RKO (cell line): ENCODE measurements at places on chromosomes 4 and X.

- no peak for DNase-seq
Measured at GRCh38 chrX:118714521-118714920, 12.9 kb upstream of the IL13RA1 start.

GRCh38 chr4:77093401-77093800, 17.6 kb upstream of the CCNI start:
- peak; percentile 7 for DNase-seq

GRCh38 chr4:10108818-10109783, 7.5 kb downstream of the WDR1 start:
- DNase-seq = peak; percentile 31

DNA sequence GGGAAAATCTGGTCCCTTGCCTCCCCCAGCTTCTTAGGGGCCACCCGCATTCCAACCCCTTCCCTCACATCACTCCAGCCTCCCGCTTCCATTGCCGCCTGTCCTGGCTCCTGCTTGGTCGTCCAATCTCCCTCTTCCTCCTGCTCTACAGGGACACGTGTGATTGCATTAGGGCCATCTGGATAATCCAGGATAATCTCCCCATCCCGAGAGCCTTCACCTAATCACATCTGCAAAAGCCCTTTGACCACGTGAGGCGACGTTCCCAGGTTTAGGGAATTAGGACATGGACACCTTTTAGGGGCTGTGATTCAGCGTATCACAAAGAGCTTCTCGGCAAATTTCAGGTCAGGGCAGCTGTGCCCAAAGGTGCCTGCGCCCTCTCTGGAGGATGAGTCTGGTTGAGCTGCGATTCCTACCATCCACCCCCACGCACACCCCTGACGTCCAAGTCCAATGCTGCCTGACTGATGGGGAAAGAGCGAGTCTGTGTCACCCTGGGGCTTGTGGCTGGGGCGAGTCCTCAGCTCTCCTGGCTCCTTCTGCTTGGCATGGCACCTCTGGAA, 104.6 kb downstream of the PSAPL1 start:
- no peak for DNase-seq

DNA sequence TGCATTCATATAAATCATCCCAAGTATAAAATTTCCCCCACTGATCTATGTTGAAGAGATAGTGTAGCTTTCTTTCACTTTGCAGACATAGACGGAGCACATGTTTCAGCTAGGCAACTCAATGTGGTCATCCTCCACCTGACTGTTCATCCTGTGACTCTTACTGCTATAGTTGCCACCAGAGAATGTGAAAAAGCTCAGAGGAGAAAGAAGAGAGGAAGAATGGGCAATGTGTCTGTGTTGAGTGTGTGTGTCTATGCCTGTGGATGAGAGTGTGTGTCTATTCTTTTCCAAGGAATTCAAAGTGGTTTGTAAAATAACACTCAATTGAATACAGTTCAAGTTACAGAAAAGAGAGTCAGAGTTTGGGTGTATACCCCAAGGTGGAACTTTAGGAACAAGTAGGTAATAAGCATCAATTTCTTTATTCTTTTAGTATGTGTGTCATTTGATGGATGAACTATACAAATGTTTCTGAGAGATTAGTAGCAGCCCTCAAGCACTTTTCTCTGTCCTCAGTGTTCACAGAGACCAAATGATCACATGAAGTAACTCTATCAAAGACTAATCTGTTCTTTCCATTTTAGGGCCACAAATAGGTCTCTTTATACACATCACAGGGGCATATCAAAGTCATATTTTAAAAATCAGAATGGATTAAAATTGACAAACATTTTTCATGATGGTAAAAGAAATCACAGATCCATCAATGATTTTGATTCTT, 2.3 kb downstream of the SNCA start:
- no peak for DNase-seq

- no peak for DNase-seq
Measured at GRCh38 chr4:142961866-142962265, 115.8 kb upstream of the INPP4B start.

- peak; percentile 41 for DNase-seq
Measured at GRCh38 chr4:12729384-12729783, 754.8 kb downstream of the RAB28 start.

GRCh38 chr4:90958256-90958895, 831.2 kb downstream of the CCSER1 start:
- DNase-seq = no peak

- no peak for DNase-seq
Measured at GRCh38 chr4:109465069-109465468, 31.5 kb downstream of the SEC24B start.

GRCh38 chr4:47032405-47033106, 1.2 kb downstream of the GABRB1 start:
- no peak for DNase-seq

DNA sequence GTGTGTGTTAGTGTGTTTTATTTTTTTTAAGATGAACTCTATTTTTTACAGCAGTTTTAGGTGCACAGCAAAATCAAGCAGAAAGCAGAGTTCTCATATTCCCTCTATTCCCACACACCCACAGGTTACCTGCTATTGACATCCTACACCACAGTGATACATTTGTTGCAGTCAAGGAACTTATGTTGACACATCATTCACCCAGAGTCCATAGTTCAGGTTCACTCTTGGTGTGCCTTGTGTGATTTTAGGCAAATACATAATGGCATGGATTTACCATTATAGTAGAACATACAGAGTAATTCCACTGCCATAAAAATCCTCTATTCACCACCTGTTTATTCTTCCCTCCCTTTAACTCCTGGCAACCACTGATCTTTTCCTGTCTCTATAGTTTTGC, 28.7 kb downstream of the DIAPH2 start:
- no peak for DNase-seq

DNA sequence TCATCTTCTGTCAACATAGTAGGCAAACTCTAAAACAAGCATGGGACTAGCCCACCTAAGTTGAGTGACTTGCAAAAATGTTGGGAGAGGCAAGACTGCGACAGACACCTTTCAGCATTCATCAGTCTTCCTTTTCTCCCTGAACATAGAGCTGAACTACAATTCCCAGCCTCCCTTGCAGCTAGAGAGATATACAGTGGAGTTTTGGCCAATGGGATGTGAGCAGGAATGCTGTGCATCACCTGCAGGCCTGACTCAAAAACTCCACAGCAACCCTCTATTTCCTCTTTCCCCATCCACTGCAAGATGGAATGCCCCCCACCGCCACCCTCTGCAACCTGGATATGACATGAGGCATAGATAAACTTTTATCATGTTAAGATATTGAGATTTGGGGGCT, 66.5 kb downstream of the PDHA1 start:
- no peak for DNase-seq

GRCh38 chrX:45322382-45322781, 121.7 kb upstream of the DIPK2B start:
- DNase-seq = peak; percentile 84

GRCh38 chrX:131305926-131306325, 16.8 kb upstream of the IGSF1 start:
- no peak for DNase-seq

- no peak for DNase-seq
Measured at GRCh38 chrX:80139564-80139963, 125.0 kb downstream of the TBX22 start.

DNA sequence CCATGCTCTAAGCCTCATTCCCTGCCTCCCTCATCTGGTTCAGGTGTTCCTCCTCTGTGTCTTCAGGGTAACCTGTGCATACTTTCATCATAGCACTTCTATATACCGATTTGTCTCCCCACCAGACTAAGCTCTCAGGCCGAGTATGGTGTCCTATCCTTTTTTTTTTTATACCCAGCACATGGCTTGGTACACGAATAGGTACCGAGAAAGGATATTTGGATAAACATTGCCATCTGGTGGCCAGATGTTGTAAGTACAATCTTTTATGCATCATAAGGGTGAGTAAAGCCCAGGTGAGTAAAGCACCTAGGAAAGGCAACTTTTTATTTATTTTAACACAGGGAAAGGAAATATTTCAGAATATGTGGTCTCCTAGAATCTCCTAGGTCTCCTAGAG, 68.4 kb downstream of the MID2 start:
- peak; percentile 68 for DNase-seq

DNA sequence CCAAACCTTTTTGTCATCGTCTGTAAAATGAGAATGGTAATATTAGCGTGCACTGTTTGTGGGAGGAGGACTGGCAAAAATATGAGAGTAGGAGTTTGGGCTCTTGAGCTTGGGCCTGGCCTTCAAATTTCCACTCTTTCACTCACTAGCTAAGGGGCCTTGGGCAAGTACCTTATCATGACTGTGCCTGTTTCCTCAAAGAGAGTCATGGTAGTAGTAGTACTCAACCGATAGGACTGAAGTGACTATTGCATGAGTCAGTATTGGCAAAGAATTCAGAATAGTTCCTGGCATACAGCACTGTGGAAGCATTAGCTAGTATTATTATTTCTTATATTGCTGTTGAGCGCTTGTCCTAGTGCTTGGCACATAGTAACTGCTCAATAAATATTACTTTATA, 16.0 kb upstream of the RBM3 start:
- DNase-seq = peak; percentile 90

- no peak for DNase-seq
Measured at GRCh38 chr4:52824603-52825459, 37.3 kb upstream of the RASL11B start.

- DNase-seq = no peak
Measured at GRCh38 chrX:103467887-103468286, 51.4 kb downstream of the RAB40A start.

GRCh38 chrX:155215443-155216178, 649 bp upstream of the VBP1 start:
- DNase-seq = peak; percentile 19

DNA sequence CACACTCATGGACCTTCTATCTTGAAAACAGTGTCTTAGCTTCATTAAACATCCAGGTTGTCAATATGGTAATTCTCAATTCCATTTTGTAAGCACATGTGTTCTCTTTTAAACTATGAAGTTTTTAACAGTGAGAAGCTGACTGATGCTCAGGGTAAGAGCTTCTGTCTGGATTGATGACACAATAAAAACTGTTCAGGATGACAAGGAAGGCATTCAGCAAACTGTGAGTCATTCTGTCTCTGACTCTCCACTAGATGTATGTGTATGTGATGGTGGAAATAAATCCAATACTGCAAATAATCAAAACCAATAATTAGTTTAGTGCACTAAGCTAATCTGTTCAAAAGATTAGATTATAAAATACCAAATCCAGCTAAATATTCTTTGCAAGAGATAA, 115.3 kb upstream of the ARX start:
- DNase-seq = peak; percentile 67

- peak; percentile 3 for DNase-seq
Measured at GRCh38 chr4:117063961-117064696, 21.2 kb downstream of the TRAM1L1 start.

DNA sequence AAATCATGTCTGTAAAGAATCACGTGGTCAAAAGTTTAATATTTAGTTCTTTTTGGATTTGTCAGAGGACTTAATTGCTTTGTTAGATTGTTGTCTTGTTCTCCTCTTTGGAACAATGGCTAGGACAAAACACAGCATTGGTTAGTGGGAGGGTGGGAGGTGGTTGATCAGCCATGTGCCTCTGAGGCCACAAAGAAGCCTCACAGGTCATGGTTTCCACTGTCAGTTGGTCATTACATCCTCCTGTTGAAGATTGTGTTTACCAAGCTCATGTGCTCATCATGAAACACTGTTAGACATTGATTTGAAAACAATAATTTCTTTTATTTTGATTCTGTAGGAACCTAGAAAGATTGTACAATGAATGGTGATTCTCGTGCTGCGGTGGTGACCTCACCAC, 31.9 kb downstream of the ADD1 start:
- no peak for DNase-seq

- no peak for DNase-seq
Measured at GRCh38 chr4:163085085-163085484, 81.6 kb downstream of the NAF1 start.

DNA sequence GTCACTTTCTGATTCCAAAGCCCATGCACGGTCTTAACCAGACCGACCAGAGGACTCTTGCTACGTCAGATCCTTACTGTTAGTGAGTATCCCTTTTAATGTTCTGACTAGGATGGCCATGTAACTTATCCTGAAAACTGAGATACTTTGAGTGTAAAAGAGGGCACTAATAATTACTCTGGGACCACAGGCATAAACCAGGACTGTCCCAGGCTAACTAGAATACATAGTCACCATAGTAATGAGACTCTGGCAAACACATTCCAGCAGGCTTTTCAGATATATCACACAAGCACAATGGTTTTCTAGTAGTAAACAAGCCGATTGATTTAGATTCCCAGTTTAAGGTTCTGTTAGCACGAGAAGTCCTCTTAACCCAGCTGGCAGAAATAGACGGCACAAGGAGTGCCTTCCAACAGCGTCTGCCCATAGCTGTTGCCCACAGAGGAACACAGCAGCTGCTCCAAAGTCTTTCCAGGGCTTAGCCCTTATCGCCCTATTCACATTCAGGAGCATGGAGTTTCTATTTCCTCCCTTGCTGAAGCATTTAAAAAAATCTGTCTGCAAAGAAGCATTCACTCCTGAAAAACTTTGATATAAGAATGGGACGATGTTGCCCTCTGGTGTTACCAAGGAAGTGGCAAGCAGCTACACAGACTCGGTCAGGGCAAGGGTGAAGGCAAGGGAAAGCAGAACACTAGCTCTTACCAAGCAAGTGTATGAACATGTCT, 92.4 kb downstream of the CXCL13 start:
- peak; percentile 63 for DNase-seq

GRCh38 chr4:23873717-23874535, 15.9 kb downstream of the PPARGC1A start:
- no peak for DNase-seq

DNA sequence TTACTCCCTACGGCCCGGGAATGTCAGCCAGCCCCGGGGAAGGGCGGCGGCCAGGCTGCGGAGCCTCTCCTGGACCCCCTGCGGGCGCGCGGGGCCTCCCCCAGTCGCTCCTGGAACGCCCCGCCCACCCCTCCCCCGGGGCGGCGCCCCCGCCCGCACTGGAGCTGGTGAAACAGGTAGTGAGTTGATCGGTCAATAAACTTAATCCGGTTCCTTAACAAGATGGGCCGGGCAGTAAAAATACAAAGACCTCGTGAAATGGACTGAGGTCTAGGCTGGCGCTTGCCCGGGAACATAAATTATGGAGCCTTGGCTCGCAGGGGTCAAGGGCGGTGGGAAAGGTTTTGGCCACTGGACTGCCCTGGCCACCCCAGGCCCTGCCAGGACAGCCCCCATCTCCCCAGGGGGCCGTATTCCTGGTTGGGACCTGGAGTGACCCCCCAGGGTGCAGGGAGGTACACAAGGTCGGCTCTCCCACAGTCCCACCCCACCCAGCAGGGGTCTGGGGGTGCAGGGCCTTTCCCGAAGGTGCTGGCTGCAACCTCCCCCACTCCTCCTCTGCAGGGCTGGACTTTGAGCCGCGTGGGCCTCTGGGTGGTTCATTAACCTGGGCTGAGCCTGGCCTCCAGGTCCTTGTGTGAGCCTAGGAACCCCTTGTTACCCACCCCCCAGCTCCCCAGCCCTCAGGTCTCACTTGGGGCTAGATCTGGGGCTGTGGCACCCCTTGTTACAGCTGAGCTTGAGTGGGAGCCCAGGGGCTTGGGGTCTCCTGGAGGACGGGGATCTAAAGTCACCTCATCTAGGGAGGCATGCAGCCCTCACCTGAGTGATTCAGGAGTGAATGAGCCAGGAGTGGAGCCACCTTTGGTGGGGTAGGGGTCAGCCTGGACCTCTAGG, 2.5 kb downstream of the FGFR3 start:
- DNase-seq = no peak
